Activated naive CD4-positive, alpha-beta T cell treated with Interleukin-2 at 50 U/mL for 16 hours (primary cell): ENCODE measurements at places on chromosomes 16 and 17.

- DNase-seq = no peak
Observed at GRCh38 chr17:16215965-16216316, 607 bp upstream of the NCOR1 start.

- DNase-seq = no peak
Observed at GRCh38 chr17:35287286-35287811, 44.5 kb downstream of the SLFN5 start.

- peak; percentile 61 for DNase-seq
Observed at GRCh38 chr17:18248300-18248731, 10.2 kb downstream of the FLII start.

- DNase-seq = no peak
Observed at GRCh38 chr16:50731989-50732832, 9.7 kb upstream of the CYLD start.

- no peak for DNase-seq
Observed at GRCh38 chr17:36861531-36861930, 75.7 kb upstream of the LHX1 start.

- DNase-seq = peak; percentile 71
Observed at GRCh38 chr17:13024526-13025257, 6.9 kb upstream of the ELAC2 start.

GRCh38 chr16:84611041-84611440 is 6.8 kb downstream of the COTL1 start:
- DNase-seq = no peak

- DNase-seq = no peak
Observed at GRCh38 chr16:13348416-13348815, 447.0 kb downstream of the SHISA9 start.

- DNase-seq = no peak
Observed at GRCh38 chr17:29933379-29933778, 3.4 kb upstream of the SSH2 start.

- DNase-seq = no peak
Observed at GRCh38 chr17:61285526-61286320, 113.9 kb upstream of the TBX2 start.

- no peak for DNase-seq
Observed at GRCh38 chr17:12472252-12473173, 193.2 kb upstream of the MYOCD start.

GRCh38 chr16:85370881-85371651 is 242.1 kb upstream of the GSE1 start:
- DNase-seq = no peak

DNA sequence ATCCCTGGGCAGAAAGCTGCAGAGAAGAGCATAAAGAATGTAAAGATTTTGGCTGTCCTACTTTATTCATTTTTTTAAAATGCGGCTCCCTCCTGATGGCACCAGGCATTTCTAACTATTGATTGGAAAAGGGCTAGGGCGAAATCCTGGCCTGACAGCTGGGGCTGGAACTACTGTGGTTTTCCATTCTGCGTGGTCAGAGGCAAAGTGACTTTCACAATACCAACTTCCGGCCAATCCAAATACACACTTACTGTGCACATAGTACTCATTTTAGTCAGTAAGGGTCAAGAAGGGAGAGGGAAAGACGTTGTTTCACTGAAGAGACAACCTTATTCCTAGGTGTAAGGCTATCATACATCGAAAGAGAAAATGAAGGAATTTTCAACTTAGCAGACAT is 113.8 kb upstream of the PMFBP1 start:
- DNase-seq = no peak

GRCh38 chr17:75267411-75268232 is 3.4 kb downstream of the MIF4GD start:
- no peak for DNase-seq

DNA sequence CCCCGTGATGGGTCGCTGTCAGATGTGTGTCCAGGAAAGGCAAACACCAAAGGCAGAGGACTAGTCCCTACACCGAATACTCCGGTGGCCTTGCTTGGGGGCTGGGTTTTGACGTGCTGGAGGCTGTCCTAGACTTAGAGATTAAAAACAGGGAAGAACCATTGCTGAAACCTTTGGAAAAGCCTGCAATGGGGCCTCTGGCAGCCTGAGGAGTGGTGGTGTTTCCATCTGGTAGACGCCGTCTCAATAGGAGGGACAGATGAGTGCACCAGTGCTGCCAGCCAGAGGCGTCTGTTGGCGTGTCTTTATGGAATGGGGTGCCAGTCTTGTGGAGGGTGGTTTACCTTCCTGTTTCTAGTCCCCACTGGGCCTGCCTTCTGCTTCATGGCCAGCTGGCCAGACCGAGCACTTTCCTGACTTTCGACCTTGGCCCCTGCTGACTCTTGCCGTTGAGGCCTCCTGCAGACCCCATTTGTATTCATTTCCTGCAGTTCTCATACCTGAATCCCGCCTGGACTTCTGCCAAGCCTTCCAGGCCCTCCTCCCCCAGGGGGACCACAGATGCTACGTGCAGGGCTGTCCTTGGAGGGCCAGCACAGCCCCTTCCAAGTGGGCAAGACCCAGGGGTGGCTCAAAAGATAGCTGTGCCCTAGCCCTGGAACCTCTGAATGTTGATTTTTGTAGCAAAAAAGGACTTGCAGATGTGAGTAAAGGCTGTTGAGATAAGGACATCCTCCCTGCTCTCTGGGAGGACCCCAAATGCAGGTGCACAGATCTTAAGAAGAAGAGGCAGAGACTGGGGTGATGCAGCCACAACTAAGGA is 1.9 kb upstream of the DNASE1 start:
- DNase-seq = no peak

DNA sequence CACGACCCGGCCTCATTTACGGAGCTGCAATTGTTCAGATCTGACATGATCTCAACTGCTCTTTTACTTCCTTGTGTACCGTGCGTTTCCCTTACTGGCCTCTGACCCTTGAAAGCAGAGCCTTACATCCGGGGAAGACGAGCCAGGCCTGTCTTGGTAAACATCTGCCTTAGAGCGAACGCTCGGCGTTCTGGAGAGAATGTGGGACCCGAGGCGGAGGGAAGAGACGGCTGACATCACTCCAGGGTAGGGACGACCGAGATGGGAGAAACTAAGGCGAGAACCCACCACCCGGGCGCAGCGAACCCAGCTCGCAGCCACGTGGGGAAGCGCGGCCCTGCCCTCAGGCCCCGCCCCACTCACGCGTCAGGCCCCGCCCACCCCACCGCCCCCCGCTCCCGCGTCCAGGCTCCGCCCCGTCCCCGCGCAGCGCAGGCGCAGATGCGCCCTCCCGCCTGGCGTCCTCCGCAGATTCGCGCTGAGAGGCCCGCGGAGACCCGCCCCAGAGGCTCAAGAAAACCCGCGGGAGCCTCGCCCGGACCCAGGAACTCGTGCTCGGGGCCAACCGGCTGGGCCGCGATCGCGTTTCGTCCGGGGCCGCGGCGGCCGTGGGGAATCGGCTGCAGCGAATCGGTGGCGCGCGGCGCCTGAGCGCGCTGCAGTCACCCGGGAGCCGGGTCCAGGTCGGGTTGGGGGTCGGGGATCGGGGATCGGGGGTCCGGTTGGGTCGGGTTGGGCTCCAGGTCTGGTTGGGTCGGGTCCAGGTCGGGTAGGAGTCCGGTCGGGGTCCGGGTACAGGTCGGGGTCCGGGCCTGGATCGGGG is at the start of gene TELO2:
TELO2 (plus strand) TSS at position 438 of the 823 bp plus-strand sequence. CDS start 922 bp downstream, outside the sequence.
- DNase-seq = peak; percentile 84

DNA sequence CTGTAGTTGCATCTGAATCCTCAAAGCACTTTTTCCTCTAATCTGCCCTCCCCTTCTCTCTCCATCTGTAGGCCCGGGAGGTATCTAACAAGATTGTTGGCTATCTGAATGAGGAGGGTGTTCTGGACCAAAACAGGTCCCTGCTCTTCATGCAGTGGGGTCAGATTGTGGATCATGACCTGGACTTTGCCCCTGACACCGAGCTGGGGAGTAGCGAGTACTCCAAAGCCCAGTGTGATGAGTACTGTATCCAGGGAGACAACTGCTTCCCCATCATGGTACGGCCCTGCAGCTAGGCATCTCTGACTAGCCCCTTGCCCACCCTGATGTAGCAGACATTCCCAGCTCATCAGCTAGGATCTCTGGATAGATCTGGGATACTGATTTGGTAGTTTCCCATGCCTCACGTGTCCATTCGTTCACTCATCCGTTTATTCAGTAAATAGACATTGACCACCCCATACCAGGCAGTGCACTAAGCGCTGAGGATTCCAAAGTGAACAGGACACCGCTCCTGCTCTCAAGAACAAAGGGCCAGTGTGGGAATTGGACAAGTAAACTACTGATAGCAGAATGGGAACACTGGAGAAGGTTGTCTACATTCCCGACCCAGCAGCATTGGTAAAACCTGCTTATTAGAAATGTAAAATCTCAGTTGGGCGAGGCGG is 12.1 kb downstream of the LPO start:
- DNase-seq = no peak

GRCh38 chr16:86020971-86021370 is 122.0 kb downstream of the IRF8 start:
- DNase-seq = no peak

GRCh38 chr16:81405702-81406113 is 38.9 kb upstream of the CMIP start:
- no peak for DNase-seq

GRCh38 chr17:4033751-4034251 is 69.6 kb upstream of the ATP2A3 start:
- DNase-seq = no peak

DNA sequence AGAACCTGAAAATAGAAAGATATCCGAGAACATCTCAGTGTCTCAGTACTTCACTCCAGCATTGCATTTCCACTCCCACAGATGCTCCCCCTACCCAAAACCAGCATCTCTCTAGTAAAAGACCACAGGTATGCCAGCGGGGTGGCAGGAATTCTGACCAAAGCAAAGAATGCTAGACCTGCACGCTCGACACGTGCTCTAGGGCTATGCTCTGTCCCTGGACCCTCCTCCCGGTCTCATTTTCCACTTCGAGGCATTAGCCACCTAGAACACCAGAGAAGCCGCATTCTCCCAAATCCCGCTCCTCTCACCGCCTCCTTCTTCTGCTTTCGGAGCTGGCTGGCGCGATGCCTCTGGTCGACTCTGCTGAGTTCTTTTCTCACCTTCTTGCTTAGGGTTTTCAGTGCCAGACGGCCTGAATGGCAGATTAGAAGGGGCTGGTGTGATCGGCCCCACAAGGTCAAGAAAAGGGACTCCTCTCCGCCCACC is 487 bp downstream of the TSR1 start:
- DNase-seq = no peak

DNA sequence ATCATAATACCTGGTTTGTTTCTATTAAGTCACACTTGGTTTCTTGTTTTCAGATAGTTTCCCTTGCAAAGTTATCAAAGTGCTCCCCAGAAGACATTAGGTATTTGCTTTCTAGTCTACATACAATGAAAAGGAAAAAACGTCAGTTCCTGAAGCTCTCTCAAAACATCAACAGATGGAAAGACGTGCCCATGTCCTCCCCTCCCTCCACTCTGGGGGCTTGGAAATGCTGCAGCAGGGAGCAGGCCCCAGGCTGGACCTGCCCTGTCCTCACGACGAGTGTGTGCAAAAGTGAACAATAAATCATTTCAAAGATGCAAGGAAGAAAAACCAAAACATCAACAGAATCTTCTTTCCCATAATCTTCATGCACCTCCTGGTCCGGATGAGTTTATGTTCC is 118.5 kb downstream of the USP22 start:
- no peak for DNase-seq

GRCh38 chr16:55081622-55082590 is 151.2 kb downstream of the IRX5 start:
- DNase-seq = no peak

DNA sequence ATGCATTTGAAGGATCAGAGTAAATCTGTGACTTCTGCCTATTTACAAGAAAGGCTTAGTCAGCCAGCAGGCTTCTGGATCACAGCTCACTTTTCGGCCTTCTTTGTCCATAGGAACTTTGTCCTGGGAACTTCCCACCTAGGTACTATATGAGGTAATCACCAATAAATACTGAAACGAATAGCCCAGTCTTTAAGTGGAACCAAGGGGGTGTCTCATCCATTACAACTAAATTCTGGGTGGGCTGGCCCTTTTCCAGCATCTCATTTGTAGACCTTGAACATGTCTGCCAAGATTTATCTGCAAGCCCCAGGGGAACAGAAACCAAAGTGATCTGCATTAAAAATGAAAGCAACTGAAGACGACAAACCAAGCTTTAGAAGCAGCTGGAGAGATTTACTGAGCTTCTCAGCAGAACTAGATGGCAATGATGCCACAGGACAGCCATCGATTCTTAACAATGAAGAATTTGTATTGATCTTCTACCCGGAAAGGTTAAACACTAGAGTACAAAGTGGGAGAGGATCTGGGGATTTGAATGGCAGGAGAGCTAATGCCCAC is 55.5 kb downstream of the SNX11 start:
- no peak for DNase-seq

DNA sequence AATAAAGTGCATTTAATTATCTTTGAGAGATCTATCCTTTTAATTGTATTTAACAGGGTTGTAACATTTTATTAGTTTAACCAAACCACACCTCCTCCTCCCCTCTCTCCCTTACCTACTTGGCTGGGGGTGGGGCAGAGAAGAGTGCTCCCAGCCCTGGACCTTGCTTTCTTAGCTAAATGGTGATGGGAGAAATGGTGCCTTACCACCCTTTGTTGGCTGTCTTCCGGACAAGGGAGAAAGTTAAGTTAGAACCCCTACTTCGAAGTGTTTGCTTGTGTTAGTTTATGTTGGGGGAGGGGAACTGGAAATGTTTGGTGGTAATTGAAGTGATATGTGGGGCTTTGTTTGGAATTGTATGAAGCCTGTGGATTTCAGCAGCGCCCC is 3.9 kb downstream of the FZD2 start:
- no peak for DNase-seq

GRCh38 chr17:2981325-2981724 is 82.1 kb downstream of the OR1D5 start:
- DNase-seq = no peak

GRCh38 chr17:59149841-59150511 is 5.0 kb downstream of the SKA2 start:
- DNase-seq = no peak

- no peak for DNase-seq
Observed at GRCh38 chr17:79974566-79975497, 60.8 kb downstream of the TBC1D16 start.

GRCh38 chr17:78383725-78384471 is 5.4 kb downstream of the PGS1 start:
- DNase-seq = peak; percentile 71

DNA sequence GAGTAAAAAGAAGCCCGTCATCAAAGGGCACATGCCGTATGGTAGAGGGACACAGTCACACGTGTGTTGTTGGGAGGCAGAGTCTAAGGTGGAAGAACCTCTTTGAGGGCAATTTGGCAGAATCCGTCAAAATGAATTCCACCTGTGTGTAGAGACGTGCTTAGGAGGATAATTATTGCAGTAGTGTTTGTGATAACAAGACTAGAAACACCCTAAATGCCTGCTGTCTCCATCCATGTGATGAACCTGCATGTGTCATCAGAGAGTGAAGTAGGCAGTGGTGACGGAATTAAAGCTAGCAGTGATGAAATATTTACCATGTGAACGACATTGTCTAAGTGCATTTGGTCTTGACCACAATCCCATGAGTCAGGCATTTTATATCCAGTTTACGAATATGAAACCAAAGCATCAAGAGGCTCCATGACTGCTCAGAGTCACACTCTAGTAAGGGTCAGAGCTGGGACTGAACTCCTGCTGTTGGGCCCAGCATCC is 61.3 kb upstream of the ADORA2B start:
- DNase-seq = no peak

- no peak for DNase-seq
Observed at GRCh38 chr17:60630352-60630751, 30.4 kb downstream of the PPM1D start.
